ENCODE measurements at places on chromosomes 13 and 19.

GRCh38 chr13:67943116-67943515 is 713.0 kb upstream of the PCDH9 start:
- no peak for DNase-seq

GRCh38 chr19:11420429-11421370 is 1.6 kb upstream of the RGL3 start:
- DNase-seq: no peak

DNA sequence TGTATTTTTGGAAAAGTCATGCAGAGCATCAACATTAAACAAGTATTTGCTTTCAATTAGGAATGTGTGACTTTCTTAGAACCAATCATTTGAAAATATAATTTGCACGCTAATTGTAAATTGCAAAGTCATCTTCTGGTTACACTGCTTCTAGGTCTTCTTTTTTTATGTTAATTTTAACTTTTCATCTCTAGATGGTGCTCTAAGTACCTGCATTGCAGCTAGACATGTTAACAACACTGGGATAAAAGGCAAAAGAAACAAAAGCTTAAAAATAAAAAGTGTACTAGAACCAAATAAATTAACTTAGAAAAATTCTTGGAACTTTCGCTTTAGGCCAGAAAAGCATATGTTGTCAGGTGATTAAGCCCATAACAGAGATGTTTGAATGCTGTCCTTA is 2758.2 kb downstream of the PCDH9 start:
- DNase-seq: no peak

- DNase-seq: peak; percentile 90
Observed at GRCh38 chr19:7919610-7920518, at the start of gene SNAPC2. Gene SNAPC2 (plus strand): TSS chr19:7920338. CDS start chr19:7920367, 29 bp downstream.

GRCh38 chr13:21518617-21519144 is 59.6 kb upstream of the ZDHHC20 start:
- no peak for DNase-seq

DNA sequence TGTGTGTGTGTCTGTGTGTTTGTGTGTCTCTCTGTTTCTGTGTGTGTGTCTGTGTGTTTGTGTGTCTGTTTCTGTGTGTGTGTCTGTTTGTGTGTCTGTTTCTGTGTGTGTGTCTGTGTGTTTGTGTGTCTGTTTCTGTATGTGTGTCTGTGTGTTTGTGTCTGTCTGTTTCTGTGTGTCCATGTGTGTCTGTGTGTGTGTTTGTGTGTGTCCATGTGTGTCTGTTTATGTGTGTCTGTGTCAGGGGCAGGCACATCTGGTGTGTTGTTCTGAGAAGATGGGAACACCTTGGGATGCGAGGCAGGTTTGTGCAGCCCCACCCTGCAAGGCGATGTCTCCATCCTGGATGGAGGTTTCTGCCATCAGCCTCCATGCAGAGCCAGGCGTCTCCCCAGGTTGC is 275.8 kb upstream of the SOX1 start:
- DNase-seq: no peak

DNA sequence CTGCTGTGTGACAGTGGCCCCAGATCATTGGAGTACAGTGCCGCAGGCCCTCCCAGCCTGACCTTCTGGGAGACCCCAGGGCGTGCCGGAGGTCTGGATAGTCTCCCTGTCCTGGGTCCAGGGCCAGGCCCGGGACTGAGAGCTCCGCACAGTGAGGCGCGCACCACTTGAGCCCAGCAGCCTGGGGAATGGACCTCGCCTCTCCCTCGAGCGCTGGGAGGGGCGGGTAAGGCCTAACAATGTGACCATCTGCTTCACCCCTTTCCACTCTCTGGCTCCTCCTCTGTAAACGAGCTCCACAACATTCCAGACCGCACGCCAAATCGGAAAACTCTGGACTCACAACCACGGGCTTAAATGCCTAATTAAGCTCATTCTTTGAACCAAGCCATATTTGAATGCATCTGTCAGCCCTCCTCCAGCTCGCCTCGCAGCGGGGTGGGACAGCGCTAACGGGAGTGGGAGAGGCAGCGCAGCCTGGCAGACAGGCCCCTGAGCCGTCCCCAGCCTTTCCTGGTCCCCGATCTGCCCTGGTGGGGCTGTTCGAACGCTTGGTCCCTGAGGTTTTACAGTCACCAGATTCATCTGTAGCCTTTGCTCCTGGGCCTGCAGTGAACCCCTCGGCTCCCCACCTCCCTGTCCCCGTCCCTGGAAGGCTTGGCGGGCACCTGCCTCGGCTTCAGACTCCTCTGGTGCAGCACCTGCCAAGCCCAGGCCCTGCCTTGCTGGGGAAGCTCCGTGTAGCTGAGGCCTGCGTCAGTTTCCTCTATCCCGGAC is 120.7 kb upstream of the VSTM2B start:
- DNase-seq: no peak

GRCh38 chr19:6260912-6261650 is 18.7 kb downstream of the MLLT1 start:
- no peak for DNase-seq

DNA sequence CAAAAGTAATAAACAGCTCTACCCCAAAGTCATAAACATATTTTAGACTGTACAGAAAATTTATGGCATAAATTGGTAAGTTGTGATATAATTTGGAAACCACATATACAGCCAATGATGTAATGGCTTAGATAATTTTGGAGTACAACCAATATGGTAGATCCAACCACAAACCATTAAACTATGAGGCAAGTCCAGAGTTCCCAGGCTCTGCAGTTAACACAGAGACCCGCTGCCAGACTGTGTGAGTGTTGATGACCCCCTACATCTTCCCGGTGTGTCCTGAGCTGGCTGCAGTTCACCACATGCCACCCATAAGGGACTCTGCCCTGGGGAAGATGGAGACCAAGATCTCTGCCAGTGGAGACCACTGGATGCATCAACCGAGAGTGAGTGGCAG is 9.9 kb upstream of the SERPINE3 start:
- DNase-seq: no peak

DNA sequence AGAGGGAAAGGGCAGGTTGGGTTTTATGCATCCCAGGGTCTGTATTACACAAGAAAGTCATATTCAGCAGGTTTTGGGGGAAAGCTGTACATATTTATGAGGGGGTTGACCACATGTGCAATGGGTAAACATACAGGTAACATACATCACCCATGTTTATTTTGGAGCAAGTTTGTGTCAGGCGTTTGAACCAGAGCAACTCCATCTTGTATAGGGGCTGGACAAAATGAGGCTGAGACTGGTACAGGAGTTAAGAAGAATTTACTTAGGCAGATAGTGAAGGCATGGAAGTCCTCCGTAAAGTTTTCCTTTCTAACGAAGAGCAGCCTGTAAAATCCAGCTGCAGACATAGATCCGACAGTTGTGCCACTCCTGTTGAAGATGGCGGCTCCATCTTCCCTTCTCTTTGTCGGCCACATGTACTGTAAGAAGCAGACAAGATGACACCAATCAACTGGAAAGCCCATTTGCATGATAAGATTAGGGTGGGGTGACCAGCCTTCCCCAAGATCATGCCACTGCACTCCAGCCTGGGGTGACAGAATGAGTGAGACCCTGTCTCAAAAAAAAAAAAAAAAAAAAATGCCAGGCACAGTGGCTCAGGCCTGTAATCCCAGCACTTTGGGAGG is 4.7 kb upstream of the NUDT19 start:
- no peak for DNase-seq

- DNase-seq: no peak
Observed at GRCh38 chr13:113468472-113469201, 15.3 kb upstream of the ADPRHL1 start.

- peak; percentile 66 for DNase-seq
Observed at GRCh38 chr19:13060233-13060963, 42.3 kb downstream of the LYL1 start.

GRCh38 chr13:39201180-39201579 is 162.9 kb downstream of the NHLRC3 start:
- DNase-seq: no peak

DNA sequence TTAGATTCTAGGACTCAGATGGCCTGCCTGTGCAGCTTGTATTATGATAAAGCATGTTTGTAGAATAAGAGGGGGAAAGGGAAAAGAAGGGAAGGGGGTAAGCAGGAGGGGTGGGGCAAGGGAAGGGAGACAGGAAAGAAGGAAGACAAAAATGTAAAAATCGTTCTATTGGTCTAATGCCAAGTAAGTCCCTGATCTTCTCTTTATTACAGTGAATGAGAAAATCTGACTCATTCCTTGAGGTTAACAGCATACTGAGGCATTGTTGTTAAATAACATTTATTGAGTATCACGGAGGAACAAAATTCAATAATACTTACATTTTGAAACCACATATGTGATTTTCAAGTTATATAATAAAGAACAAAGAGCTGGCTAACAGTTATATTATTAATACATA is 1534.7 kb downstream of the OLFM4 start:
- peak; percentile 53 for DNase-seq

DNA sequence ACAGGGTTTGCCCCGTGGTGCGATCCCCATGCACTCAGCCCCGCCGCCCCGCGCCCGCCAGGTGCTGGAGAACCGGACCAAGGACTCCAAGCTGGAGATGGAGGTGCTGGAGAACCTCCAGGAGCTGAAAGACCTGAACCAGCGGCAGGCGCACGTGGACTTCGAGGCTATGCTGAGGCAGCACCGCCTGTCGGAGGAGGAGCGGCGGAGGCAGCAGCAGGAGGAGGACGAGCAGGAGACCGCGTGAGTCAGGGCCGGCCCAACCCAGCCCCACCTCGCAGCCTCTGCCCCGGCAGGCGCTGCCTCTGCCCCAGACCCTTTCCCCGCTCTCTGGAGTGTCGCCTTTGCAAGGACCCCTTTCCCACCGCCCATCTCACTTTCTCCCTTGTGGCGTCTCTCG is 11.3 kb downstream of the YJU2 start:
- no peak for DNase-seq

DNA sequence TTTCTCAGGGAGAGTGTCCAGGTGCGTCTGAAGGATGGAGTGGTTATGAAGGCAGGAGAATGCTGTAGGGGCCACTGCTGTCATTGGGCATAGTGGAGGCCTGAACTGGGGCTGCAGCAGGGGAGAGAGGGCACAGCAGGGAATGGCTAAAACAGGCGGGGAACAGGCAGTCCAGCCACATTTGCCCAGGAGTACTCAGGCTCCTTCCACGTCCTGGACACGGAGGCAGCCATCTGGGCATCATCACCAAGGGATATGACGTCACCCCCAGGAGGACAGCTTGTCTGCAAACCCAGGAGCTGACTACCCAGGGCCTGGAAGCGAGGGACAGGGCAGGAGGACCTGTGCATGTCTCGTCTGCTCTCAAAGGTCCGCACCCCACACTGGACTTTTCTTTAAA is 22.2 kb downstream of the VSTM2B start:
- DNase-seq: no peak

DNA sequence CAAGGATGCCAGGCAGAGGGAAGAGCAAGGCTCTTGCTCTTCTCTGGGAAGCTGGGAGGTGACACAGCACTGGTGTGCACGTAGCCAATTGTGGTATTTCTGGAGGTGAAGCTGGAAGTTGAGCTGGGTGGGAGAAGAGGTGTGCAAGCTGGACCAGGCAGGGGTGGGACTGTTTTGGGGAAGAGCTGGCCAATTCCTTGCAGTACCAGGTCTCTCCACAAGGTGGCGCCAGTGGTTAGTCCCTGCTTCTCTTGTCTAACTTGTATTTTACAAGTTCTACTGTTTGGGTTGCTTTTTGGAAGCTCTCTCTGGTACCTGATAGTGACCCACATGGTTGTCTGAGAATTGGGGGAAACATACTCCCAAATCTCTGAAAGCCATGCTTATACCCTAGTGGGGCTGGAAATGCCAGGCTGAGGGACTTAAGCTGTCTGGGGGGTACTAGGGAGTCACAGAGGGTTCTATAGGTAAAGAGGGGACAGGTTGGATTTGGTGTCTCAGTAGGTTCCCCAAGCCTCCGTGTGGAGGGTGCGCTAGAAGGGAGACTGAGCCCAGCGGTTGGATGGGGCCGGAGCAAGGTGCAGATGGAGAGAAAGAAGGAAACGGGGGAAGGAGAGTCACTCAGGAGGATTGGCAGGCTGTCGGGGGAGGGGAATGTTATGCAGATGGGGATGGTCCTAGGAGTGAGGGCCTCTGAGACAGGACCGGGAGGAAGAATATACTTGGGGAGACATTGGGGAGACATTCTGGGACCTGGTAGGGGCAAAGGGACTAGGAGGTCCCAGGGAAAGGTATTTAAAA is 3.0 kb downstream of the HPN start:
- peak; percentile 54 for DNase-seq

GRCh38 chr13:32588736-32589135 is 2.5 kb downstream of the PDS5B start:
- no peak for DNase-seq

DNA sequence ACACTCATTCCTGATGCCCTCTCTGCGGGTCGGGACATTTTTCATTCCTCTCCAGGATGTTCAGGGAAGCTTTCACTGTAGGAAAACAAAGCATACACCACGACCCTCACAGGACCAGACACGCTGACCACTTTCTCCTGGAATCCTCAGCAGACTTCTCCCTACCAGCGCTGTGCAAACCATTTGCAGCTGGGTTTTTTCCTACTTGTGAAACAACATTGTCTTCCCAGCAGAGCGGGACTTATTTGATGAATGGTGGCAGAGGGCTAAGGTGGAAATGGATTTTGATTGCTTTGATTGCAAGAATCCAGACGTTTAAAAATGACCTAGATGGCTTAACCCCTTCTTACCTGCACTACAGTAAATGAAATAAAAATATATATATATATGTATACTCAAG is 265.9 kb downstream of the TBC1D4 start:
- no peak for DNase-seq

GRCh38 chr19:51887522-51888498 is at the start of gene ZNF577:
Gene ZNF577 (minus strand): TSS chr19:51887951. CDS start chr19:51880382, 7,569 bp downstream.
- peak; percentile 85 for DNase-seq

GRCh38 chr19:6691342-6691741 is 21.4 kb upstream of the TNFSF14 start:
- DNase-seq: no peak

GRCh38 chr13:19817510-19818158 is 34.9 kb upstream of the PSPC1 start:
- no peak for DNase-seq

- no peak for DNase-seq
Observed at GRCh38 chr13:50576156-50576555, 267.3 kb downstream of the DLEU7 start.

DNA sequence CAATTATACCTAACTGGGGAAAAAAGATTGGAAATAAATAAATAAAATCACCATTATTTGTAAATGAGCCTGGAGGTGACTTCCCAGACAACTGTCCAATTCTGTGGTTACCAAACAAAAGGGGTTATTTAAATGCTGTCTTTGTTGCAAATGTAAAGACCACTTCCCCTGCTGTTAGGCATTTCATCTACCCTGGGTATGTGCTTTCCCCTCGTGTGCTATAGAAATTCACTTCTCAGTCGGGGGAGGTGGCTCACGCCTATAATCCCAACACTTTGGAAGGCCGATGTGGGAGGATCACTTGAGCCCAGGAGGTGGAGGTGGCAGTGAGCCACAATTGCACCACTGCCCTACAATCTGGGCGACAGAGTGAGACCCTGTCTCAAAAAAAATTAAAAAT is 101.9 kb upstream of the AKAP11 start:
- no peak for DNase-seq

GRCh38 chr13:97499181-97499580 is 65.2 kb downstream of the RAP2A start:
- peak; percentile 97 for DNase-seq

GRCh38 chr13:48653472-48653939 is at the start of gene CYSLTR2:
Gene CYSLTR2 (plus strand): TSS chr13:48653929. CDS start chr13:48706818, 52,889 bp downstream.
- DNase-seq: peak; percentile 77

GRCh38 chr13:64347664-64348063 is 2882.5 kb downstream of the PCDH9 start:
- DNase-seq: no peak
